ENCODE measurements at places on chromosomes 6 and 20.
A peak's percentile ranks its signal among the peaks of the same experiment; 100 is the strongest.

DNA sequence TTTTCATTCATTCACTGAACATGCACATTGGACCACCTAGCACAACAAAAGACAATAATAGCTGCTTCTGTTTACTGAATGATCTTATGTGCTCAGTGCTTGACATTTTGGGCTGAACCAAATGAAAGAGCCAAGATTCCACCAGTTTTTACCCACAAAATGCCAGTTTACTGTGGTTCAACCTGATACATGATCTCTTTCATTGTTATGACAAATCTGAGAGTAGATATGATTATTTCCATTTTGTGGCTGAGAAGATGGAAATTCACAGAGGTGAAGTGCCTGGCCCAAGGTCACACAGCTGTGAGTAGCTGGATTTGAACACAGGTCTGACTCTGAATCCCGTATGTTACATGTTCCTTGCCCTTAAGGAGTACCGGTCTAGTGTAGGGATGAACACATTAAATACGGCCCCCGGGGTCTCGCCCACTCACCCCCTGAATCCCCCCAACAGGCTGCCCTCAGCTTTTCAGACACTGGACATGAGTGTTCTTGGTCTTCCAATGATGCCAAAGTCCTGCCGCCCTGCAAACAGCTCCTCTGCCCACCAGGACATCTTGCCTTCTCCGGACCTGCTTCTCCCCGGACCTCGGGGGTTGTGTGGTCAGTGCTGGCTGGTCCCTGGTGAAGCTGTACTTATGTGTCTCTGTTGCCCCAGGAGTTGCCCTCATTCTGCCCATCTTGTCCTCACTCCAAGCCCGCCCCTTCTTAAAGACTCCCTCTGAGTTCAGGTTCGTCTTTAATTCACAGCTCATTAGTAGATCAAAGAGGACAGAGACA, 58.6 kb upstream of the SLC32A1 start:
- DNase-seq = no peak

- DNase-seq = no peak
Observed at GRCh38 chr6:28768187-28768913, 155.4 kb downstream of the TRIM27 start.

GRCh38 chr6:35780719-35781118, at the start of gene CLPSL1:
CLPSL1 (plus strand) TSS chr6:35781019; CDS start chr6:35781111, 92 bp downstream.
- DNase-seq = no peak

DNA sequence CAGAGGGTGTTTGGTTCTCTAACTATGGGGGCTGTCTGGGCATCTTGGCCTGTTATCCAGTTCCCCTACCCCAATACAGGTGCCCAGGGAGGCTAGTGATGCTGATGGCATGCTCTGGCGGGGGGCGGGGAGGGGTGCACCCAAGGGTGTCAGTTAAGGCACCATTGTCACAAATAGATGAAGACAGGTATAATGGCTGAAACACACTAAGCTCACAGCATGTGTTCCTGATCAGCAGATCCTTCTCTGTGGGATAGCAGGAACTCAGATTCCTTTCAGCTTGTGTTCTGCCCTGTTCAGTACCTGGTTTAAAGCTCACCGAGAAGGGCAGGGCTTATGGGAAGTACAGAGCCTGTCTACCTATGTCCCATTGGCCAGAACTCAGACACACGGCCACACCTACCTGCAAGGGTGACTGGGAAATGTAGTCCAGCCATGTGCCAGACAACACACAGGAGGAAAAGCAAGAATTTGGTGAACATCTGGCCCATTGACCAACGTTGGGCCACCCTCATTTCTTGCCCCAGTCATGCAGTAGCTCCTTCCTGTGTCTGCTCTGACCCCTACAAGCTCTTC, 3.4 kb upstream of the RSPO4 start:
- peak; percentile 52 for DNase-seq

DNA sequence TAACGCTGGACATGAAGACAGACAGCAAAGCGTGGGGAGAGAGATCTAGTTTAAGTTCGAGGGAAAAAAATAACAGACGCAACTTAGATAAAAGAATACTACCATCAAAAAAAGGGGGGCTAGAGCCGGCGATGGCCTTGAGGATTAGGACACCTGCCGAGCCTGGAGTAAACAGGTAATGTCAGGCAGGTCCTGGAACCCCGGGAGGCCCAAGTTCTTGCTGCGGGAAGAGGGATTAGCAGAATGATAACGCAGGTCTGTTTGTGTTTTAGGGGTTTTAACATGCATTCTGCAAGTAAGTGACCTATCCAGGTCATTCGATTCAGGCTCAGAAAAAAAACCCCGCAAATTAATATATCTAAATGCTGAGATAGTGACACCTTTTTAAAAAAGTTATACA, 754 bp upstream of the TMEM170B start:
- DNase-seq = no peak

- DNase-seq = no peak
Observed at GRCh38 chr6:124741341-124741740, 220.9 kb upstream of the RNF217 start.

DNA sequence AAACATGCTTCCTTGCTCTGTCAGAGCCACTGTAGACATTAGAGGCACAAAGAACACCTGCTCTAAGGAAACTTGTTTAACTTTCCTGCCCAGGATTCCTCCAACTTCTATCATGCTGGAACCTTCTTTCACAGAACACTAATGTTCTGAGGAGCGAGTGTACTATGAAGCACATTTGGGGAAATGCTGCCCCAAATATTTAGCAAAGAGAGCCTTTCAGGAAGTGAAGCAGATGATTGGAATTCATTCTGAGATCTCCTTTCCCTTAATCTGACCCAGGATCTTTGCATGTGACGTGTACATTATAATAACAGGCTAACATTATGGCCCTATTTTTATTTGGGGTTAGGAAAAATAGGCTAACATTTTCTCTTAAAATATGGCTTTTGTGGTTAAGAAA, 21.0 kb upstream of the FYN start:
- DNase-seq = peak; percentile 5

DNA sequence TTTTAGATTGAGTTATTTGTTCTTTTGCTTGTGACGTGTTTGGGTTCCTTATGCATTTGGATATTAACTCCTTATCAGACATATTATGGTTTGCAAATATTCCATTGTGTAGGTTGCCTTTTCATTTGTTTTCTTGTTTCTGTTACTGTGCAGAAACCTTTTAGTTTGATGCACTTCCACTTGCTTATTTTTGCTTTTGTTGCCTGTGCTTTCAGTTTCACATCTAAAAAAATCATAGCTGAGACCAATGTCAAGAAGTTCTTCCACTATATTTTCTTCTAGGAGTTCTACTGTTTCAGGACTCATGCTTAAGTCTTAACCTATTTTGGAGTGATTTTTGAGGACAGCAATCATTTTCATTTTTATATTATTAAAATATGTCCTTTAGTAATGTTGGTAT, 113.5 kb downstream of the EPM2A start:
- DNase-seq = no peak

GRCh38 chr6:144262470-144263369, 22.4 kb upstream of the UTRN start:
- no peak for DNase-seq

GRCh38 chr6:143963158-143963919, 44.7 kb downstream of the PLAGL1 start:
- no peak for DNase-seq

DNA sequence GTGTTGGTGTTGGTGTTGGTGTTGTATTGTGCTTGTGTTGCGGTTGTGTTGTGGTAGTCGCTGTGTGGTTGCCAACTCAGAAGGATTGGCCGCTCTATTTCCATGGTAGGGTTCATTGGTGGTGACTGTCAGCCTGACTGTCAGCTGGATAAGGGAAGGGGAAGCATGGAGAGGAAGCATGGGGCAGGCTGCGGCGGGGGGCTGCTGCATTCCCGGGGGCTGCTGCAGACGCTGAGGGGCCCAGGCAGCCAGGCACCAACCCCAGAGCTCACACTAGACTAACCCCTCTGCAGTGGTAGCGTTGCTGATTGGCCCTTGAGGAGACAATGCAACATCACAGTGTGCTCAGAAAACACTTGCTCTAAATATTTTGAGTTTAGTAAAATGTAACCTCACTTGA, 199.2 kb downstream of the SMOC2 start:
- DNase-seq = no peak

DNA sequence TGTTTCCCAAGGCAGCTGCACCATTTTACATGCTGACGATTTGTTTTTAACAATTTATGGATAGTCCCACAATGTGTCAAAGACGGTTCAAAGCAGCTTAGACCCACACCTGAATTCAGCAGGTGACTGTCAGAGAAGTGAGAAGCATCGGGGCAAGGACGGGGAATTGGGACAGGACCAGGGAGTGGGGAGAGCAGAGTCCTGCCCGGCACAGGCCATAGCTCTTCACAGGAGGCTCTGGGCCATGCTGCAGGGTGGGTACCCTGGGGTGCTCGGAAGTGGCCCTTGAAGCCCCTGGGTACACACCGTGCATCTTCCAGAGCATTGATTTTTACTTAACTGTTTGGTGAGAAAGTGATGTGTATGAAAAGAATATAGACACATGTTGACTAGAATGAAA, 33.2 kb upstream of the PHACTR3 start:
- DNase-seq = no peak

- DNase-seq = no peak
Observed at GRCh38 chr6:162798546-162799266, 70.9 kb downstream of the PACRG start.

DNA sequence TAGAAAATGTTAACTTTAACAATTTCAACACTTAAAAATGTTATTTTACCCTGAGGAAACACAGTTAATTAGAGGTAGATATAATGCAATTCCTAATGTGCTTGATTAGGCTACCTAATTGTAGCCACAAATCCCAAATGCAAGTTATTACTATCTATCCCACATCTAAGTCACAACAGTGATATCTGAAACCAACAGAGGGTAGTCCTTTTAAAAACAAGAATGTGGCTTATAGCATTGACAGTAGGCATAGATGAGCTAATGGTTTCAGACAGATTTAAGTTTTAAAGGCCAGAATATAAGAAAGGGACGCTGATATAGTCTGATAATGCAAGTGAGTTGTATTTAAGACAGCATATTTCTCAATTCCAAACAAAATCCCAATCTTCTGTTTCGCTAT, 23.0 kb downstream of the PLN start:
- no peak for DNase-seq

DNA sequence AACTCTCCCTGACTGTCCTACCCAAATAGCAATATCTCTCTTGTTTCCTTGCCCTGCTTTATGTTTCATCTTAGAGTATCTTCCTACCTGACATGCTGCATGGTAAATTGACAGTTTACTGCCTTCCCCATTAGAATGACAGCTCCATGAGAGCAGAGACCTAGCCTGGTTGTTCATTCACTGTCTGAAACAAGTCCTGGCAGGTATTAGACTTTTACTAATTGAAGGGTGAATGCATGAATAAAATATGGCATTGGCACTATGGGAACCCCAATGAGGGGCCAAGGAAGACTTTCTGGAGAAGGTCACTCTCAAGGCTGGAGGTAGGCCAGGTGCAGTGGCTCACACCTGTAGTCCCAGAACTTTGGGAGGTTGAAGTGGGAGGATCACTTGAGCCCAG, 3.8 kb upstream of the CITED2 start:
- DNase-seq = no peak

DNA sequence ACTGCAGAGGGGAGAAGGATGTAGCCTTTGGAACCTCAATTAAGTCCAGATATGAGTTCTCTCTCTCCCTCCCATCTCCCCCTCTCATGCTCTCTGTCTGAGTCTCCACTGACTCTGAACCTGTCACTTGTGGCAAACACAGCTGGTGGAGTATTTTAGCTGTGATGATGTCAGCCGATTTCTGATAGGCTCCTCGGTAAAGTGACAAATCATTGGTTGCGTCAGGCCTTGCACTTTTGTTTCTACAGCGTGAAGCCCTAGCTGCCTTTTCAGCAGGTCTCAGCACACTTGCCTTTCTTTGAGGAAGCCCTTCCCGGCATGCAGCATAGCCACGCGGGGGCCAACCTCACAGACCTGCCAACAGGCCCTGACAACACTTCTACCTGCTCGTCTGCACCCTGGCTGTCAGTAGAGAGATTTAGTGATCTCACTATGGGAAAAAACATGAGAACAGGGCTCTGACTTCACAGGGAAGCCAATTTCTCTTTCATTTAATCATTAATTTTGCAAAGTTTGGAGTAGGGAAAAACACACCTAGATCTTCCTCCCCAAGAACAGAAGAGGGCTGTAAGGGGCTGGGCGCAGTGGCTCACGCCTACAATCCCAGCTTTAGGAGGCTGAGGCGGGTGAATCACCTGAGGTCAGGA, 84.4 kb downstream of the GMPR start:
- no peak for DNase-seq

DNA sequence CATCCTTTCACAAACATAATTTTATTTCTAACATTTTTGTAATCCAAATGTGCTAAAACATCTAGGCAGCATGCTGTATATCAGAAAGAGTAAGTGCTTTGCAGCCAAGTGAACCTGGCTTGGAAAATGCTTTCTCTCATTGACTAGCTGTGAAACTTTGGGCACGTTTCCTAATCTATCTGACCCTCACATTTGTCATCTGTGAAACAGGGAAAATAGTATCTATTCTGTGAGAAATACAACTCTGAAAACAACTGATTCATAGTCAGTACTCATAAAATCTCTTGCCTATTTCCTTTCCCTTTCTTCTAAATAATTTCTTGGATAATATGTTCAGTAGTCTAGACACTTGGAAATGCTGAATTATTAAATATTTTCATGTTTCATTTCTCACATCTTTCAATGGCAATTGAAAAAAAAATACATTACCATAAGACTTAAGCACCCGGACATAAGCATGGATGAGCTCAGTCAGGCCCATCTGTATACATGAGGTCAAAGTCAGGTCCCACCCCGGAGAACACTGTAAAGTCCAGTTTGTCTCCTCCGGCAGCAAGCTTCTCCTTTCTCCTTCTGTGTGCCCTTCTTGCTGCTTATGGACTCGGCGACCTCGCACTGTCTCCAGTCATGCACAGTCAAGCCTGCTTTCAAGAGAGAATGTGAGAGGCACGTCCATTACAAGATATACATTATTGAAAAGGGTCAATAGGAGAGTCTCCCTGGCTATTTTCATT, 455.0 kb upstream of the SOX4 start:
- DNase-seq = no peak

- DNase-seq = no peak
Observed at GRCh38 chr20:49938173-49939163, 2.3 kb downstream of the RNF114 start.

- no peak for DNase-seq
Observed at GRCh38 chr20:63114006-63114692, 101.8 kb downstream of the YTHDF1 start.

GRCh38 chr6:24844903-24845302, 46.2 kb upstream of the ARMH2 start:
- no peak for DNase-seq

- peak; percentile 17 for DNase-seq
Observed at GRCh38 chr6:46491628-46492547, 639 bp upstream of the RCAN2 start.

GRCh38 chr6:156590482-156590881, 186.7 kb upstream of the ARID1B start:
- DNase-seq = no peak

- DNase-seq = no peak
Observed at GRCh38 chr20:45352729-45353128, 4.5 kb upstream of the SDC4 start.

DNA sequence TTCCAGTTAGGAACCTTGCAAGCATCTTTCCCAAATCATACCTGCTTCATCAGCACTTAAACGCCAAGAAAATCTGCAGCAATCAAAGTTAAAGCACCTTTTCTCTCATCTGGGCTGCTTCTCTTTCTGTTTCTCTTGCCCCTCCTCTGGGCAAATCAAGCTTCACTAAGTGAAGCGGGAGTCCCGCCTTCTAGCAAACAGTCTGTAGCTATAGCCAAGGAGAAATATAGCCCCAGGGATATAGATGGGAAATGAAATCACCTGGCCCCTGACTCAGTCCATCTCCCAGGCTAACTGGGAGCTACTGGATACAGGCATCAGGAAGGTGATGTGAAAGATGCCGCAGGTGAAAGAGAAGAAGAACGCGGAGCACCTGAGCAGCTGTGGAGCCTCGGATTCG, 481.9 kb downstream of the C6orf118 start:
- no peak for DNase-seq

GRCh38 chr6:40125680-40126394, 191.6 kb upstream of the MOCS1 start:
- DNase-seq = no peak
